ENCODE measurements at places on chromosomes 11 and 22.

DNA sequence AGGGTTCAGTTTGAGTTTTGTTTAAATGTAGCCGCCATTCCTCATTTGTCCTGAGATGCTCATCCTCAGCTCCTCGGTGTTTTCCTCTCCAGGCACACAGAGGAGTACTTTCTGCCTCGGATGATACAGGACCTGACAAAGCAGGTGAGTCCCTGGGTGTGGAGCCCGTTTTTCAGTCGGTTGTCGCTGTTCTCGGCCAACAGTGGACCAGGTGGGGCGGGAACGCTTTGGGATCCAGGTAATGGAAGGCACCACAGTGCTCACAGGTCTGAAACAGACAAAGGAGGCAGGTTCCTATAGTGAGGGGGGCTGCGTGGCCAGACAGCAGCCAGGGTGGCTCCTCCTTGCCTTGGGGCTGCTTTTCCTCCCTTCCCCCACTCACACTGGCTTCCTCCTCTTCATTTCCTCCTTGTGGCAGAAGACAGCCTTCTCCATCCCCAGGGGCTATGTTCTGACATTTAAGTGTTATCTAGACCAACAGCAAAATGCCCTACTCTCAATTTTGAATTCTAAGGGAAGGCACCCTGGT lies 19.4 kb downstream of the NADSYN1 start:
- no peak for DNase-seq

DNA sequence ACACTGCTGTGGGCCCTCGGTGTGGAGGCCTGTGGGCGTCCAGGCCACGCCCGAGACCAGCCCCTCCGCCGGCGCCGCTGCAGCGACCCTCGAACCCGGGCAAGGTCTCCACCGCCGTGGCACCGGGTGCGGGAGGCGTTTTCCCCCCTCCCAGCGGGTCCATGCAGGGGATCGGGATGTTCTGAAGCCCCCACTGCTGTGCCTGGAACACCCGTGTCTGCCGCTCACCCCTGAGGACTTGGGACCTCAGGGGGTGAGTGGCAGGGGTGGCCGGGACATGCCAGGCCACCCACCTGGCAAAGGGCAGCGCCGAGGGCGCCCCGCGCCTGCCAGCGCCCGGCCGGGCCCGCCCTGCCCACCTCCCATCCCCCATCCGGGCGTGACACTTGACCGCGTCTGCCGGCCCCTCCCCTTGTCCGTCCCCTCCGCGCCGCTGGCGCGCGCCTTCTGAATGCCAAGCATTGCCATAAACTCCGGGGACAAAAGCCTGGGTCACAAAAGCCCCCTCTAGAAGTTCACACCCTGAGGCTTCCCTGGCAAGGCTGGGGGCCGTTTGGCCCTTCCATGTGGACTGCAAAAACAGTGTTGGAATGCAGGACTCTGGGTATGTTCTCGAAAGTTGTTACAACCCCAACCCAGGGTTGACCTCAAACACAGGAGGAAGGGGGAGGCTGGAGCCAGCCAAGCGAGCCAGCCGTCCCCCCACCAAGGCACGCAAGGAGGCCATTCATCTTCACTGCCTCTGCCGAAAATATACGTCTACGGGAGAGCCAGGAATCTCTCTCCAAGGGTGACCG lies 819 bp upstream of the KCNQ1OT1 start:
- DNase-seq = no peak

GRCh38 chr11:94650756-94651155 lies 83.6 kb downstream of the PIWIL4 start:
- peak; percentile 53 for DNase-seq

DNA sequence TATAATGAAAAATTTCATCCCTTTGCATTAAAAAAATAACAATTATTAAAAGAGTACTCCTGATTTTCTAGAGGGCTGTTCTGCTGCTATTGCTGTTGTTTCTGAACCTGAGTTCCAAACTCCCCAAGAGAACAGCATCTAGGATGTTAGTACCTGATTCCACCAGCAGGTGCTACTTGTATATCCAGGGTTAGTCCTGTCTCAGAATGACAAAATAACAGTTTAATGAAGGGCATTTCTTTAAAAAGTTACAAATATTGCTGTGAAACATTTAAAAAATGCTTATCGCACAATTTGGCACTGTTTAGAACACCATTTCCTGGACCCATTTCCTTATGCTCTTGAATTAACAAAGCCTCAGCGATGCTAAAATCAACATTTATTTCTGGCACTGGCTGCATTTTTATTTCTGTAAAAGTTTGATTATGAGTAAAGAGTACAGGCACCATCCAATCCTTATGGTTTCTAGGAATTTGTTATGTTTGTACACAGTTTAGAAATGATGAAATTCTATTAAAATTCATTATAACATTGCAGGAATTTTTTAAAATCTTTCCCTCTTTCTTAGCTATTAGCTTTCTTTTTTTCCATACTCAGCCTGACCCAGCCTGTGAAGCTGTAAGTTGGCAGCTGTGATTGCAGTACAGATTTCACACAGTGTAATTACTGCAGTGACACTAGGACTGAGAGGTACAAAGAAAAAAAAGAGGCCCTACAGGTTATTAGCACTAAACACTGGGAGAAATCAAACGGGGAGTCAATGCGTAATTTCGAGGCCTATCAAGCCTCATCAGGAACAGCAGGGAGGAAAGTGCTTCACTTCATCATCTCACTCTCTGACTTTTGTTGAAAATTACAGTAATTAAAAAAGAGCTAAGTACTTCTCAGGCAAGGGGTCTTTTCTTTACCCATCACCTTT lies 208.8 kb downstream of the DCDC1 start:
- DNase-seq = no peak

DNA sequence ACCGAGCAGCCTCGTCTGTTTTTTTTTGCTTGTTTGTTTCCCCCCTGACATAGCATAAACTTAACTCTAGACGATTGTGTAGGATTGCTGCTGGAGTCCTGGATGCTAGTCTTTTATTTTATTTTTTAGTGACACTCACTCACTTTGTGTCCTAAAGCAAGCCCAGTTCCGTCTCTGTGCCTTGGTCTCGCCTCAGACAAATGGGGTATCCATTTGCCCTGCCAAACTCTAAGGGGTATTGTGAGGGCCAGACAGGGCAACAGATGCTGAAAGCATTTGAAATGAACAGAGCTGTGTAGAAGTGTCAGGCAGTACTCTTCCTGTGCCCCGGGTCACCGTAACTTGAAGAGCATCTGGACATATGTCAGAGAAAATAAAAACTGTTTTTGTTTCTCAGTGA lies 34.8 kb upstream of the DKK3 start:
- no peak for DNase-seq

GRCh38 chr11:35672608-35673007 lies 10.0 kb downstream of the TRIM44 start:
- no peak for DNase-seq

DNA sequence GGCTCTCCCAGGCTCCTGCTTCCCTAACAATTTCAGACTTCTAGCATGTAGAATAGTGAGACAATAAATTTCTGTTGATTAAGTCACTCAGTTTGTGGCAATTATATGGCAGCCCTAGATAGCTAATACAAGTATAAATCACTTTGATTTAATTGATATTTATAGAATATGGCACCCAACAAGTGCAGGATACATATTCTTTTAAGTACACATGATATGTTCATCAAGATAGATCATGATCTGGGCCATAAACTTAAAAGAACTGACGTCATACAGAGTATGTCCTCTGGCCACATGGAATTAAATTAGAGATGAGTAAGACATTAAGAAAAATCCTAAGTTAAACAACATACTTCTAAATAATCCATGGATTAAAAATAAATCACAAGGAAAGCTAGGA lies 67.5 kb upstream of the AMOTL1 start:
- no peak for DNase-seq

DNA sequence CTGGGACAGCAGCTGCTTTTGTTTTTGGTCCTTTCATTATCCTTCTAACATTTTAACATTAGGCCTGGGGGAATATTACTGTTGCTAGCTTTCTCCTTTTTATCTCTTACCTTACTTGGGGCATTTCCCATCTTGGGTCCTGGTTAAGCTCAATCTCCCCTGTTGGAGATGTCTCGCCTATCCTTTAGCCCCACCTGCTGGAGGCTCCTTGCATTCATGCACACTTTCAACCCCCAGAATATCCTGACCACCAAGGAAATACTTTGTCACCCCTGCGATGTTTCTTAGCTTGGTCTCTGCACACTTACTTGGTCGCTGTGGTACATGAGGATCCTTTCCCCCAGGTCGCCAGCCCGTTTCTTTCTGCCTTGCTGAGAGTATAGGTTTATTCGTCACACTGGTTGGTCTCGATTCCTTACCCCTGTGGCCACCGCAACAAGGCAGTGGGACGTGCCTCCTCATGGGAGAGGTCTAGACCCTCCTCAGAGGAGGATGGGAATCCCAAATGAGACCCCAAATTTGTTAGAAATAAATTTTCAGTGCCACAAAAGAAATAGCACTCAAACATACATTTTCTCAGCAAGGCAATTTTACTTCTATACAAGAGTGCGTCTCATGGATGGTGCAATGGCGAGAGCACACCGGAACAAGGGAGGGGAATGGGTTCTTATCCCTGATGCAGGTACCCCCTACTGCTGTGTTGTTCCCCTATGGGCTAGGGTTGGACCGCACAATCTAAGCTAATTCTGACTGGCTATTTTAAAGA lies 5.4 kb upstream of the TXN2 start:
- peak; percentile 48 for DNase-seq

DNA sequence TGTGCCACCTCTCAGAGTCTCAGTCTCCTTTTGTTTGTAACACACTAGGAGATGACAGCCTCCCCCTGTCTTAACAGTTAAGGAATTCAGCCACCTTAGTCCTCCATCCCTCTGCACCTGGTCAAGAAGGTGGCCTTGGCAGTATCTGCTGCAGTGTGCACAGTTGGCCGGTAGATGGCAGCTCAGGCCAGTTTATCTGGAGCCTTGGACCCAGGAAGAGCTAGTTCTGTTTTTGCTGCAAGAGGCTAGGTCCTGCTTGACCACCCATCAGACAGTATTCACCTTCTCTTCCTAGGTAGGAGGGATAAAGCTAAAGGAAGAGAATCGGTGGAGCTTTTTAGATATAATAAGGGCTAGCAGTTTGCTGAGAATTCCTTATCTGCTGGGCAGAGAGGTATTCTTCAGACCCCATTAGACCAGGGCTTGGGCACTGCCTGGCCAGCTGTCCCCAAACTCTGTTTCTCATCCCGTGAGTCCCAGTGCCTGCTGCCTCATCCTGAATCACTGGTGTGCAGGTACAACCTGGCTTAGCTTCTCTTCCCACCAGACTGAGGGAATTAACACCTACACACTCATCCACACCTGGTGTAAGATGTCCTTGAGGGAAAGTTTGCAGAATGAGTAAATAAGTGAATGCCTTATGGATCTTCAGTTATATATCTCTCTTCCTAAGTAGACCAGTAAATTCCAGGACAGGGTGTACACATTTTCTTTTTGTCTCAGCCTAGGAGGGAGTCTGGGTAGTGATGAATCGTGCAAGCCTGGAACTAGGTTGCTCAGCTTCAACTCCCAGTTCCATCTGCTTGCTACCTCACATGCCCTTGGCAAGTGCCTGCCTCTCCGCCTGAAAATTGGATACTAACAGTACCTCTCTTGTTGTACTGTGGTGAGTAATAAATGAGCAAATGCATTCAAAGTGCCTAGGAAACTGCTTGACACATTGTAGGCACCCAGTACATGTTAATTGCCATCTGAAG lies 70.8 kb upstream of the NARS2 start:
- peak; percentile 20 for DNase-seq

GRCh38 chr11:115360186-115360824 lies 143.9 kb downstream of the CADM1 start:
- DNase-seq = no peak

DNA sequence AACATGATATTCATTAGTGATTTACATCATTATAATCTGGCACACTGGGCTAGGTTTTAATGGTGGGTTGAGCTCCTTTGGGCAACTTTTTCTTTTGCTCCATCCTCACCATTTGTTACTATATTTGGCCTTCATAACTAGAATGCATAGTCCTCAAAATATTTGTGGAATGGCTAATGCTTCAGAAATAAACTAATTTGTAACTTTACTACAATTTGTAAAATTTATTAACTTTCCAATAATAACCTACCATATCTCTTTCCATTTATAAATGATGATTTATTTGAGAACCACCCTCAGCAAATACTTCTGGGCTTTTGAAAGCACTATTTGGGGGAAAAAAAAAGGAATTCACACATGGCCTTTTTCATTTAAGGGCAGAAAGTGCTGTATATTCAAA lies 79.7 kb downstream of the LARGE2 start:
- DNase-seq = no peak

- no peak for DNase-seq
Measured at GRCh38 chr11:7490535-7490934, 5.2 kb downstream of the OLFML1 start.

DNA sequence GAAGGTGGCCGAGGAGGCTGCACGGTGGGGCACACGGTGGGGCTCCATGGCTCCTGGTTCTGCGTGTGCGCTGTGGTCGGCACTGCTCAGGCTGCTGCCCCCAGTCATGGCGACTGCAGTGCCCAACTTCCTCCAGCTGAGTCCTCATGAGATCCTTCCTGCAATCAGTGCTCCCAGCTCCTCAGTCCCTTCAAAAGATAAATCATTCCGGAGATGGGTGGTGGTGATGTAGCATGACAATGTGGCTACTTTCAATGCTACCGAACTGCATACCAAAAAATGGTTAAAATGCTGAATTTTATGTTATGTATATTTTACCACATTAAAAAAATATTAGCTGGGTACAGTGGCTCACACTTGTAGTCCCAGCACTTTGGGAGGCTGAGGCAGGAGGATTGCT lies 14.1 kb upstream of the VPREB1 start:
- DNase-seq = no peak

GRCh38 chr11:3840004-3840869 lies 522 bp downstream of the RHOG start:
- DNase-seq = no peak

DNA sequence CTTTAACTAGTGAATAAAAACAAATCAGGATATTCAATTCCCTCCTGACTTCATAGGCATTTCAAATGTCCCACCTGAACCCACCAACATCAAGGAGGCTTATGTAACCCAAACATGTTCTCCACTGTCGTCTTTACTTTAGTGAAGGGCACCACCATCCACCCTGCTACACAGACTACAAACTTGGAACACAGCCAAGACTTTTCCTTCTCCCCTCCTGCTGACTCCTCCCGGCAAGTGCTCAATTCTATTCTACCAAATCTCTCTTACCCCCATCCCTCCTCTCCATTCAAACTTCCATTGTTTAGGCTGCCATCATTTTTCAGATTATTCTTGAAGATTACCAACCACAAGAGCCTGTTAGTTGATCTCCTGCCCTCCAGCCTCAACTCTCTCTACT lies 24.3 kb downstream of the SAAL1 start:
- DNase-seq = no peak

GRCh38 chr11:2853997-2854560 lies 31.5 kb downstream of the CDKN1C start:
- no peak for DNase-seq

DNA sequence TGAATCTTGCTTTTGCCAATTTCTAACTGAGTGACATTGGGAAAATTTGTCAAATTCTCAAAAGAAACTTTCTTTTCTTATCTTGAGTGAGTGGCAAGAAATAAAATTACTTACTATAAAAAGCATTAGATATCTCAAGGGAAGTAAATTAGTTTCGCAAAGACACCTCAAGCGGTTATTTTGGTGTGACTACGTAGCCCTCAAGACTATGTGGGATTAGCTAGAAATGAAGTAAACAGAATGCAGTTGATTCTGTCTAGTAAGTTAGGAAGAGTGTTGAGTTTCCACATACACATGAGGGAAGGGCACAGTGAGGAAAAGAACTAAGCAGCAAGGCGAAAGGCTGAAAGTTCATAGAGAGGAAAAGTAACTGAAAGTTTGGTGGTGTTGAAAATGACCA lies 28.3 kb upstream of the MS4A6A start:
- no peak for DNase-seq
